ENCODE measurements at places on chromosomes 6 and 20.

DNA sequence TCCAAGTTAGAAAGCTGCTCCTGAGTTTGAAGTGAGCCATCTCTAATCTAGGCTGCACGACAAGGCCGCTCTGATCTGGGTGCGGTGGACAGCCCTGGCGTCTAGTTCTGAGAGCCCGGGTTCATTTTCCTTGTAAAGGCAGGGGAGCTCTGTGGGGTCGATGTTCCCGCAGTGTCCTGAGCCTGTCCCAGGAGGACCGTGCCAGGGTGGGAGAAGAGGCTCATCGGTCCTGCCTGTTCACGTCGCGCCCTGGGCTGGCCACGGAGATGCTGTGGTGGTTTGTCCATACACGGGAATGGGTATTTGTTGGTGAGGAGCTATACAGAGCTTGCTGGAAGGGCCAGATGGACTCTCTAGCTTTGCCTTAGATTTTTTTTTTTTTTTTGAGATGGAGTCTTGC, 27.0 kb downstream of the PSMG4 start:
- no peak for DNase-seq

DNA sequence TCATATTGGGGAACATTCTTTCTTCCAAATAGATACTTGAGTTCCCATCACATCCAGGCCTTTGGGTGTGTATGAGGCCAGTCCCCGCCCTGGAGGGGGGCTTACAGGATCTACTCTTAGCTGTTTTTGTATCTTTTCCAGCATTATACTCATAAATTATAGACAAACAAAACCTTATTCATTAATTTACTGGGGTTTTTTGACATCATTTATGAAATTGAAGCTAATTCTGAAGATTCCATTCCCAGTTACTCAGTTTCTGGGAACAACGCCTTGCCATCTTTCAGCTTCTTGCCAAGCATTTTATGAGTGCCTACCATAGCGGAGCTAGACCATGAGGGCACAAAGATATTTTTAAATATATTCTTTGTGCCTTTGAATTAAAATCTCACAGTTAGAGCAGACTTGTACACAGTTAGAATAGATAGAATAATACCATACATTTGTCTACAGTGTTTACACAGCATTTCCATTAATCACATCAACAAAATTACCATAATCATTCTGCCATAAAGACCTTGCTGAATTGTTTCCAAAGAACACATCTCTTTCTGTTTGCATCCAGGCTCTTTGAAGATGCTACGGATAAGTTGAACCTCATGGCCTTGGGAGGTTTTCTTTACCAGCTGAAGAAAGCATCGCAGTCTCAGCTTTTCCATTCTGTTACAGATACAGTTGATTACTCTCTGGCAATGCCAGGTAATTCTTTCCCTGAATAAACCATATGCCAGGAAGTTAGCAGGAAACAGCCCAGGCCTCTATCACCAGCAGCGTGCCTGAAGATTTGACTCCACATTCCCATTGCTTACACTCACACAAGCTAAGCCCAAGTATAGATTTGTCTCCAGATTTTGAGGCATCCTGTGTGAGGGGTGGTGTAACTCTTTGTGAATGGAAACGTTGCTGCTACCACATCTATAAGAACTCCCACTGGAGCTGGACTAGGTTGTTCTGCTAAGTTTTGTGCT, 75.4 kb upstream of the PBOV1 start:
- no peak for DNase-seq

DNA sequence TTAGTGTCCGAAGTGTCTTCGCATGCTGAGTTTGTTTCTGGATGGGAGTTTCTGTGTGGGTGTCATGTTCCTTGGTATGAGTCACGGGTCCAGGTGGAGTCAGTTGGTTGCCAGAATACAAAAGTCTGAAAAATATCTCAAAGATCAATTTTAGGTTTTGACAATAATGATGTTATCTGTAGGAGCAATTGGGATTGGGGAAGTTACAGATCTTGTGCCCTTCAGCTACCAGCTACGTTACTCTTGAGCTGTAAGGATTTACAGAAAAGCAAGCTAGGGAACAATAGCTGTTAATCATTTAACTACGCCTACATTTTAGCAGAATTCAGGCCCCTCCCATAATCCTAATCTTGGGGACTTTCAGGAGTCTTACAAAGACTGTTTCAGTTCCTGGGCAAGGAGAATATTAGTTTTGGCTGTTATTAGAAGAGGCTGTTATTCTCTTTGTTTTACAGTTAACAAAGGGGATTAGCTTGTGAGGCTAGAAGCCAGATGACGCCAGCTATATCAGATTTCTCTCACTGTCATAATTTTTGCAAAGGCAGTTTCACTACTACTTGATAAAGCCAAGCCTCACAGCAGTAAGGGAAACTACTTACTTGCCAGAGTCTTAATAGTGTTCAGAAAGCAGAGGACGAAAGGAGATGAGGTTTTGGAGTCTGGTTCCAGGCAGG, 15.4 kb upstream of the SLC22A16 start:
- no peak for DNase-seq

GRCh38 chr6:131182991-131183425, 47.7 kb downstream of the AKAP7 start:
- no peak for DNase-seq

DNA sequence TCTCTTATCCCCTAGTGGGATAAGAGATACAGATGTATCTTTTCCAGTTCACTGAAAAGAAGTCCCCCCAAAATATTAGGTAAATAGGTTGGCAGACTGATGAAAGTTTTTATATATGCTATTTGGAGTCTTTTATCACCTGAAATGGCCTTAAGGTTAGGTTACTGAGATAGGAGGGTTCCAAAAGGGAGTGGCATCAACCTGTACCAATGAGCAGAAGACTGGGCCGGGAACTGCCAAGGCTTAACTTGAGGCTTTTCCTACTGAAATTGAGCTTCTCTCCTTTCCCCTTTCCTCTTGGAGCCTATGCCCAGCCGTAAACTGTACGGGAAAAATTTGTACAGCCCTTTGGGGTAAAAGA, 42.0 kb downstream of the EIF2S2 start:
- DNase-seq, result no peak

GRCh38 chr6:113953346-113953745, 17.6 kb downstream of the HDAC2 start:
- no peak for DNase-seq

DNA sequence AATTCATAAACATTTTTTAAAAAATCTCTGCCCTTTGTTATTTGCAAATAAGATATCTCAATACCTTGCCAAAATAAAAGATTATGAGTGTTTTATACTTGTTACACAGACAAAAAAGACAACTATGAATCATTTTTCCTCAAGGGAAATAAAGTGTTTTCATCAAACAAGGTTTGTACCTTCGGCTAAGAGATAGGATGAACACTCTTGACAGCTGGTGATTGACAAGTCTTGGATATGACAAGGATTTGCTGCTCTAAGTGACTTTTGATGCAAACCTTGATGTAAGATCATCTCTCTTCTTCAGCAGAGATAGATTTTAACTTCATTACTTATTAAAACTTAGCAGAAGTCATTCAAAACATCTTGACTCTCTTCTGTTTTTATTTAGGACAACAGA, 514.3 kb upstream of the IRAK1BP1 start:
- no peak for DNase-seq

GRCh38 chr6:14306151-14306906, 188.8 kb downstream of the CD83 start:
- DNase-seq, result no peak

DNA sequence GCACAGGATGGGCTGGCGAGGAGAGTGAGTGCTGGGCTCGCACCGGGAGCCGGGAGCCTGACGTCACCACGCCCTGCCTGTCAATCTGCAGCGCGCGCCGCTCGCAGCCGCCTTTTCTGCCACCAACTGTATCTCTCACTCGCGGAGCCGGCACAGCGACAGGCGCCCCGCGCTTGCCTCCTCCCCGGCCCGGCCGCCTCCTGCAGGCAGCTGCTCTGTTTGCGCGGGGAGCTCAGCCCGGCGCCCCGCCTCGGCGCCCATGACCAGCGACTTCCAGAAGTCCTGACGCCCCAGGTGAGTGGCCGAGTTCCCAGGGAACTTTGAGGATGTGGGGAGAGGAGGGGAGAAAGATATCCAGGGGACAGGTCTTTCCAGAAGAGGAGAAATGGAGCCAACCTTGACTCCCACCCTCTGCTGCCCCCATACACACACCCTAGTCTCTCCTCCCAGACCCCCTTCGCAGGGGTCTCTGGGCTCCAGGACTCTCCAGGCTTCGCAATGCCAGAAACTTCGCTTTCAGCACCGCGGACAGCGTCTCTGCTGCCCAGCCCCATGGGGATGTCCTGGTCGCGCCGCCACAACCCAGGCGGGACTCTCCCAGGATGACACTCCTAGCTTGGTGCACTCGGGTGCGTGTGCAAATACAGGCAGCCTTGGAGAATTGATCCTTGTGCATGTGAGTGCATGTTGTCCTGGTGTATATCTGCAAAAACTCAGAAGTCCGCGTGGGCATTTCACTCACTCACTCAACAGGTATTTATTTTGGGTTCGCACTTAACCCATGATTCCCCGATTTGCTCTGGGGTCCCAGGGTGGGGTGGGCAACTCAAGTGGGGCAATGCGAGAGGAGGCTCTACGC, at the start of gene GPR6:
Gene GPR6 (plus strand): TSS at position 138 of the 859 bp plus-strand sequence. CDS start 802 bp downstream, outside the sequence.
- no peak for DNase-seq

DNA sequence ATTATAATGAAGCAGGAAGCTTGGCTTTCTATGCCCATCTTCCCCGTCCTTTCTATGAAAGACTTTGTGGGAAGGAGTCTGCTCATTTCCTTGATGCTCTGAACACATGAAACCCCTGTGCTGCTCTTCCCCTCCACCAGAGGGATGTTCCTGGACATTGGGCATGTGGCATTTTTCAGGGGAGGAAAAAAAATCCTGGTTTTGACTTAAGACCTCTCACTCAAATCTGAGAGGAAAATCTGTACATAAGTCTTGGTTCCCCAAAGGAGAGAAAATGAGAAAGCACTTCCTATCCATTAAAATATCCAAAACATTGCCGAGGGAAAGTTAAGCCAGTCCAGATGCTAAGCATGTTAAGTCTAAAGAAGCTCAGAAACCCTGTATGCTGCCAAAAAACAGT, 393.0 kb downstream of the PAX1 start:
- no peak for DNase-seq

GRCh38 chr20:17485017-17485416, 46.2 kb downstream of the BFSP1 start:
- DNase-seq, result no peak

DNA sequence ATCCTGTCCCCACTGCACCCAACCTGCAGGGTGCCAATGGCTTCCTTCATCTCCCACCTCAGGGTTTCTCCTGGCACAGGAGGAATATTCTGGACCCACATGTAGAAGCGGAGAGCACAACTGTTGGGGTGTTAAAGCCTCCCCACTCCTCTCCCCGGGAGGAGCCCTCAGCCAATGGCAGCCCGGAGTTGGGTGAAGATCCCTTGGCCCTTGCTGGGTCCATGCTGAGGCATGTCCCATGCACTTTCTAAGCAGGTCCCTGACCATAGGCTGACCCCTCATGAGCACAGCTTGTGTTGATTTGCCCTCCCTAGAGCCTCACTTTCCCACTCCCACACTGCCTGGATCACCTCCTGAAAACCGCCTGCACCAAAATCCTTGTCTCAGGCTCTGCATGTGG, 97.2 kb upstream of the PMEPA1 start:
- DNase-seq, result no peak

DNA sequence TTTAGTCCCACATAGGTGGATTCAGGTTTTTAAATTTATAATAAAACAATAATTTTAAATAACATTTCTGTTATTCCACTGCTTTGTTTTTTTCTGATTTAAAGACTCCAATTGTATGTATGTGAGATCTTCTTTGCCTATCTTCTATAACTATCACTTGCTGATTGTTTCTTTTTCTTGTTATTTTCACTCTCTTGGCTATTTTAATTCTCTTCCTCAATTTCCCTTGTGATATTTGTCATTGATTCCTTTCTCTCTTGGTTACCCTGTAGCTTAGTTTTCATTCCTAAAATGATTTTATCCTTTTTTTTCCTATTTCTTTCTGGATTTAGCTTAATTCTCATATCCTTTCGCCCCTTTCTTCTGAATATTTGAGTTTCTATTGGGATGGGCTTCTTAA, 227.3 kb upstream of the TENT5A start:
- no peak for DNase-seq

DNA sequence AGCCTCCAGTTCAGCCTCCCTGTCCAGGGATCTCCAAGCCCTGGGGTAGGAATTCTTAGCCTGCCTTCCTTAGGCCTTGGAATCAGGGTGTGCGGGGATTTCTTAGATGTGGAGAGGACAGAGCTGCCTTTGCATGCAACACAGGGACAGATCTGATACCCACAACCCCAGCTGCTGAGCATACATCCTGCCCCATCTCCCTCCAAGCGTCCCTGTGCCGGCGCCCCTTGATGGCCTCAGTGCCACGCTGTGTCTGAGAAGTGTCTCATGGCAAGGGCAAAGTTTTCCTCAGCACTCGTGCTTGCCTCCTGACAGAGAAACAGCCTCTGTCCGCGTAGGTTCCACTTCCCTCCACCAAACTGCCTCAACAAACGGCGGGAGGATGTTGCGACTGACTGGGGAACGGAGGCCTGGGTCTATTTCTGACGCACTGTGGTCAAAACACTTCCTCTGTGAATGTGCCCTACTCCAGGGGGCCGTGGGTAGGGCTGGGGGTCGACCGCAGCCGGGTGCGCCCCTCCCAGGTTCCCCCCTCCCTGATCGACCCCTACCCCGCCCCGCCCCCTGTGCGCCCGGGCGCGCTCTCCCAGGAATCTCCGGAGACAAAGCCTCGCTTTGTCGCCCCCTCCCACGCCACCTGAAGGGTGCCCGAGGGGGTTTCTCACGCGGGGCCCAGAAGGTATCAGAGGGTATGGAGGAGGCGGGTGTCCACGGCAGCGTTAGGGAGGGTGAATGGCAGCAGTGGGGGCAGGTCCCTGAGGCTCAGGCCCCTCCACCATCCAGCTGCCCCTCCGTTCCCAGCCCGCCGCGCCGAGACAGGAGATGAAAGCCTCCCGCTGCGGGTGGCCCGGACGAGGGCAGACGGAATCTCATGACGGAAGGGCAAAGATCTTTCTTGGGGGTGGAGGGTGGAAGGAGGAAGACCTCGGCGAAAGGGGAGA, 806 bp downstream of the MICAL1 start:
- DNase-seq, result no peak

DNA sequence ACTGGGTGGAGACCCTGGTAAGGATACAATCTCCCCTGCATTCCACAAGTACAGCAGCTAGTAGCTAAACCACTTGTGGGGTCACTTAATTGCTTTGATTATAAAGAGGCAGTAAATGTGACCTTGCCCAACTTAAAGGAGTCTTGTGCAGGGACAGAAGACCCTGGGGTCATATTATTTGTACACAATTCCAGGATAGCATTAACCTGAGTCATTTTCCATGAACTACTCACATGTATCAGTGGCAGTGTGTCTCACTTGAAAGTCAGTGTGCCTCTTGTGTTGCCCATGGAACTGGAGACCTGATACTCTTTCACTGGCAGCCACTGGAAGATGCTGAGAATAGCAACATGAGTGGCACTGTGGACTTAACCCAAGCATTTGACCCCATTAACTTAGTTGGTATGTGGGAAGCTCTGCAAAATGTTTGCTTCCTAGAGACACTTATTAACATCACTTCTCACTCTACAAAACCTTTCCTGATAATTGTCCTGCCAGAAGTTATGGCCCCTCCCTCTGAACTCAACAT, 28.9 kb downstream of the CLIC5 start:
- no peak for DNase-seq
